NCI-H446 treated with DMSO at 0.1 percent for 48 hours (cell line): ENCODE measurements at places on chromosomes 5 and 9.

GRCh38 chr9:133945977-133946753 is 46.0 kb downstream of the VAV2 start:
- no peak for DNase-seq

DNA sequence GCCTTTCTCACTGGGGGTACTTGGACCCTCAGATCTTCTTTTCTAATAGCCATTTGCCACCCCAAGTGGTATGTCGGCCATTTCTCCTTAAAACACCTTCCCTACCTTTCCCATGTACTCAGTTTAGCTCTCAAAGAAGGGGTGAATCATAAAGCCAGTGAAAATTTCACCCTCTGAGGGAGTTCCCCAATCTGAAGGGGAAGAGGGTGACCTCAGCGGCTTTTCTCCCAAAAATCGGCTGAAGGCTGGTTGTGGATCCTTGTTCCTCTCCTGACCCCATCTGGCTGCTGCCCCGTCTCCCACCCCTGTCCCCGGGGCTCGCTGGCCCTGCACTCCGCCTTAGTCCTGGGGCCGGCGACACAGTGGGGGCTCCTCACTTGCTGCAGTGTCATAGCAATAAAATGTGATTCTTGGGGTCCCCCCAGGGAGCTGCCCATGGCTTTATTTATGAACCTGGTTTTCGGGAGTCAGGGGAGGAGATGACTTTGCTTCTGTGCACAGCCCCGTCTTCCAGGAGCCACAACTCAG is 17.3 kb upstream of the LTC4S start:
- DNase-seq: no peak

DNA sequence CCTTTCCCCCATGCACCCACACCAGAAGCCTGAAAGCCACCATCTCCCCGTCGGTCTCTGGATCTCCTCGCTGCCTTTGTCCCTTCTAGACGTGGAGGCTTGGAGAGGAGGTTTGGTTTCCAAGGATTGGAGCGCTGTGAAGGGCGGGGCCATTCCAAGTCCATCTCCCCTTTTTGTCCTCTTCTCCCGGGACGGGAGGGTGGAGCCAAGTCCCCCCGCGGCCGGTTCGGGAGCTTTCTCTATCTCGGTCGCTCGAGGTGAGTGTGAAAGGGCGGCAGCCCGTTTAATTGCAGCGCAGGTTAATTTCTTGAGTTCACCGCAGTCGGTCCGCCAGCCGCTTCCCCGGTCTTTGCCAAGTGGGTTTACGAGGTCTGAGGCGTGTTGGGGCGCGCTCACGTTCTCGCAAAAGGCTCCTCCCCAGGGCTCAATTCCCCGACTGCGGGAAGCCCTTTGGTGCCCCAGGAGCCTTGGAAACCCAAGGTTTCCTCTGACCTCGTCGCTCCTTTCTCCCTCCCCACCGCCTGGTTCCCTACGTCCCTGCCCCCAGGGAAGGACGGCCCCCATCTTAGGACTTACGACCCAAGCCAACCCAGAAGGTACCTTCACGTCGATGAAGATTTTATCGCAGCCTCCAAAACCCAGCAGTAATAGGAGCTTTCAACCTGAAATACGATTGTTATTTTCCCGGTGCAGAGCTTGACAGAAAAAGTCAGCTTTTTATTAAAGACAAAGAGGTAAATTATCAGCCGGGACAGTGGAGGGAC is 2.8 kb upstream of the ZNF462 start:
- no peak for DNase-seq

DNA sequence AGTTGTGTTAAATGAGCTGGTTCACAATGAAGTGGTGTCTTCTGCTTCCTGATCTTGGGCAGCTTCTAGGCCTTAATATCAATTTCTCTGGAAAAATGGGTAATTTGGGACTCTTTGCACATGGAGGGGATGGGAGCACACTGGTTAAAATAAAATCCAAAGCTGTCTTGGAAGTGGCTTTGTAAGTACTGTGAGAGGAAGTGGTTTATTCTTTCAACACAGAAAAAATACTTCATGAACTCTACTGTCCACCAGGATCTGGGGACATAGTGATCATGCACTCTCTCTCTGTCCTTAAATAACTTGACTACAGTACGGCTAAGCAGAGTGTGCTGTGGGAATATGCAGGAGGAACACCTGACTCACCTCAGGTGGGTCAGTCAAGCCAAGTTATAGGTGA is 2.4 kb downstream of the PCYOX1L start:
- no peak for DNase-seq

DNA sequence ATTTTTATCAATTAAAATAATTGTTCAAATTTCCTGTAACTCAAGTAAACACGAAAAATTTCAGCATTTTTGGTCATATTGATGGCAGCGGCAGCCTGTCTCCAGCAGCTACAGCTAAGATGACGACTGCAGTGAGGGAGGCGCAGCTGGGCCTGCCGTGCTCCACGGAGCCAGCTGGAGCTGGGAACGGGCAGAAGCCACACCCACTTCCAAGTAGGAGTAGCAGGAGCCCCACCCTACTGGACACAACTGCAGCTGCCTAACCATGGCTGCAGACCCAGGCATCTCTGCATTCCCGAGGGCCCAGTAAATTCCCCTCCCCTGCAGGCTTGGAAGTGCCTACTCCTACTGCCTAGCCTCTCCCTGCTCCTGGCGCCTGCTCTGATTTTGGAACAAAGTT is 2031.7 kb downstream of the EFNA5 start:
- DNase-seq: no peak

DNA sequence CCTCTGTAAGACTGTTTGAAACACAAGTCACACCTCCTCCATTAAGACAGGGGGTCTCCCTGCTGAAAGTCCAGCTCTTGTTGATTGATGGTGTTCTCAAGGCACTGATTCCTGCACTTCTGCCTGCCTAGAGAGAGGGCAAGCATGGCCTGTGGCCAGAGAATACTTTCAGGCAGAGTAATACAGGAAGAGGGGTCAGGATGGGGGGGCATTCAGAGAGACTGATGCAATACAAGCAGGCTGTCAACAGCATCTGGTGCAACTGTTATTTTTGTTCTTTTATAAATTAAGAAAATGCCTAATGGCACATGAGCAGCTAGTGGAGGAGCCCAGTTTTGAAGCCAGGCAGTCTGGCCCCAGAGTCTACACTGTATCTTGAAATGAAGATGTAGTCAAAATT is 302.2 kb downstream of the DIRAS2 start:
- no peak for DNase-seq

GRCh38 chr5:64181440-64181839 is 15.8 kb downstream of the RNF180 start:
- DNase-seq: no peak

- no peak for DNase-seq
Measured at GRCh38 chr9:117744369-117744768, 40.2 kb downstream of the TLR4 start.

DNA sequence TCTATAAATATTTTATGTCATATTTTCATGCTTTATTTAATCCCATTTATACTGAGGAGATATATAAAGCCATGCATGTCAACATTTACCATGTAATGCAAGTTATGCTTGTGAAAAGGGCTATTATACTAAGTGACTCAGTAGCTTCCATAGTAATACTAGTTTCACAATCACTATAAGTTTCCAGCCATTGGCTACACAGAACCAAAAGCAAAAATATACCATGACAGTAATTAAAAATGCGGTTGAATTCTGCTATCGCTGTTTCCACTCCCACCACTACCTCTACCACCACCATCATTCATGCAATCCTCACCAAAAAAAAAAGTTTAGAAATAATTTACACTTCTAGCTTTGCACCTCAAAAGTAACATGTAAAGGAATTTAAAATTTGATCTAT is 60.2 kb downstream of the MLLT3 start:
- DNase-seq: no peak
